ENCODE measurements at places on chromosomes 5 and 9.

DNA sequence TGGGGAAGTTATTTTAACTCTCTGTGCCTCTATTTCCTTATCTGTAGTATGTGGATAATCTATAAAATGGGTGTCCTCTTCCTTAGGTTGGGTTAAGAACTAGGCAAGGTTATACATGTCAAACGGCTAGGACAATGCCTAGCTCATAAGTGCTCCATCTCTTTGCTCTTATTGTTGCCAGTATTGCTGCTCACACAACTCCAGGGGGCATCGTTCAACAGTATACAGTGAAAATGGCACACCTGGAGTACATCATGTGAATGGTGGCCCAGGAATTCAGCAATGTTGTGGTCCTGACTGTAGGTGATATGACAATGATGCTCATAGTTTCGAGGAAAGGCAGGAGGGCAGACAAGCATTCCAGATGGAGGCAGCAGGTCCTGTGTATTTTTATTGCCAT lies 30.1 kb downstream of the SLIT3 start:
- no peak for DNase-seq

GRCh38 chr5:176788091-176788490 lies 22.3 kb upstream of the UNC5A start:
- DNase-seq: no peak

DNA sequence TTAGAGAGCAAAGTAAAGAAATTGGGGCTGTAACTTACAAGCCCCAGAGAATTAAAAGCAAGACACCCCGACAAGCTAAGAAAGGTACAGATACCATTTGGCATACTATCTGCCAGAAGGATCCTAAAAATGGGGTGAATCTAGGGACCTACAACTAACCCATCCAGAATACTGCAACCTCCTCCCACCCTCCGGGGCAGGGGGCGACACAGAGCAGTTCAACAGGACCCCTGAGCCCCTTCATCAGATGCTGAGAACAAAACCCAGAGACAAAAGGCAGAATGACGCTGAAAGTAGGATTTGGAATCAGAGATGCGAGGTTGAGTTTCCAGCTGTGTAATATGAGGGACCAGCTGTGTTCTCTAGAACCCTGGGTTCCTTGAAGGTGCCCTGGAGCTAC lies 71.2 kb downstream of the EPB41L4B start:
- no peak for DNase-seq

GRCh38 chr9:77926371-77926878 lies 105.2 kb downstream of the GNAQ start:
- DNase-seq: no peak

DNA sequence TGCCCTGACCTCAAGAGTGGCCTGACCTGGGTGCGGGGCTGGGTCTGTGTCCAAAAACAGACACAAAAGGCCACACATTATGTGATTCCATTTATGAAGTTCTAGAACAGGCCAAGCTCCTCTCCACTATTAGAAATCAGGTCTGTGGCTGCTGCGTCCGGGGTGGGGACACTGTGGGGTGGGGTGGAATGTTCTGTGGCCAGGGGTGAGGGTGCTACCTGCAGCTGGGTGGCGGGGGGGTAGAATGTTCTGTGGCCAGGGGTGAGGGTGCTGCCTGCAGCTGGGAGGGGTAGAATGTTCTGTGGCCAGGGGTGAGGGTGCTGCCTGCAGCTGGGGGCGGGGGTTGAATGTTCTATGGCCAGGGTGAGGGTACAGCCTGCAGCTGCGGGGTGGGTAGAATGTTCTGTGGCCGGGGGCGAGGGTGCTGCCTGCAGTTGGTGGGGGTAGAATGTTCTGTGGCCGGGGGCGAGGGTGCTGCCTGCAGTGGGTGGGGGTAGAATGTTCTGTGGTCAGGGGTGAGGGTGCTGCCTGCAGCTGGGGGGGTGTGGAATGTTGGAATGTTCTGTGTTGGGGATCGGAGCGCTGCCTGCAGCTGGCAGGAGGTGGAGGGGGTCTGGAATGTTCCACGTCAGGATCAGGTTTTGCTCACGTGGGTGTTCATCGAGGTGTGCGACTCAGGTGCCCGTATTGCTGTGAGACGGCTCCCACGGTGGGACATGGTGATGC lies 8.3 kb downstream of the LCN12 start:
- no peak for DNase-seq

DNA sequence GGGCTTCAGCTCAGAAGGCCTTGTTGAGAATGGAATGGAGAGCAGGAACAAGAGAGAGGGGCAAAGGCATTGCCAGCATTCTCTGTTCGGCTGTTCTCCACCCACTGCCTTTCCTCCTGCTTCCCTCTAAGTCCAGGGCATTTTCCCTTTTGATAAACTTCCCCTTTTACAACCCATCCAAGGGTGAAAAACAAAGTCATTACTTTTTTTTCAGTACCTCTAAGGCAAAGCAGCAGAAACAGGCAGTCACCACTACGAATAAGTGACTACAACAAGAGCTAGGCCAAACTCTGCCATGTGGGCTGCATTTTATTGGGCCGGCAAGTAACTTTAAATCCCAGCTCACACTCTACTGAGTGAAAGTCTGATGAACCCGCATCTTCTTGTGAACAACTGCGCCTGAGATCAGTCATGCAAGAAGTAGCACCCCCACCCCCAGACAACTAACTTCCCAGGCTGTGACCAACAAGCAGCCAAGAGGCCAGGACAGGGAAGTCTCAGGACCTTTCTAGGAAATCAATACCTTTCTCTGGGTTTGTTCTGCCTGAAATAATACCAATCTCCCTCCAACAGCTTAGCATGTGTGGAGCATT lies 13.1 kb downstream of the IL7R start:
- no peak for DNase-seq

GRCh38 chr9:108196332-108197007 lies 659.3 kb downstream of the ACTL7B start:
- no peak for DNase-seq

DNA sequence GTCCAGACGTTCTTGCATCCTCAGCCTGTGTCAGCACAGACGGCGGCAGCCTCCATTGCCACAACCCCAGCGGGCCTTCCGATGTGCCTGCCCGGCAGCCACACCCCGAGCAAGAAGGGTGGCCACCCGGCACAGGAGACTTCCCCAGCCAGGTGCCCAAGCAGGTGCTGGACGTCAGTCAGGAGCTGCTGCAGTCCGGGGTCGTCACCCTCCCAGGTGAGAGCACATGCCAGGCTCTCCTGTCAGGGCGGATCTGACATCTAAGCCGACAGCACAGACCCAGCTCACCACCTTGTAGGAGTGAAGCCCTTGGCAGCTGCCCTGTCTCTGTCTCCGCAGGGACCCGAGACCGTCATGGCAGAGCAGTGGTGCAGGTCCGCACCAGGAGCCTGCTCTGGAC lies 48.3 kb upstream of the LRRC14B start:
- DNase-seq: no peak

All from right hindlimb (tissue), 1 donor.